ENCODE measurements at places on chromosomes 16 and 17.
A peak's percentile ranks its signal among the peaks of the same experiment; 100 is the strongest.

GRCh38 chr17:10136258-10136981 is 62.0 kb downstream of the GAS7 start:
- DNase-seq = no peak

DNA sequence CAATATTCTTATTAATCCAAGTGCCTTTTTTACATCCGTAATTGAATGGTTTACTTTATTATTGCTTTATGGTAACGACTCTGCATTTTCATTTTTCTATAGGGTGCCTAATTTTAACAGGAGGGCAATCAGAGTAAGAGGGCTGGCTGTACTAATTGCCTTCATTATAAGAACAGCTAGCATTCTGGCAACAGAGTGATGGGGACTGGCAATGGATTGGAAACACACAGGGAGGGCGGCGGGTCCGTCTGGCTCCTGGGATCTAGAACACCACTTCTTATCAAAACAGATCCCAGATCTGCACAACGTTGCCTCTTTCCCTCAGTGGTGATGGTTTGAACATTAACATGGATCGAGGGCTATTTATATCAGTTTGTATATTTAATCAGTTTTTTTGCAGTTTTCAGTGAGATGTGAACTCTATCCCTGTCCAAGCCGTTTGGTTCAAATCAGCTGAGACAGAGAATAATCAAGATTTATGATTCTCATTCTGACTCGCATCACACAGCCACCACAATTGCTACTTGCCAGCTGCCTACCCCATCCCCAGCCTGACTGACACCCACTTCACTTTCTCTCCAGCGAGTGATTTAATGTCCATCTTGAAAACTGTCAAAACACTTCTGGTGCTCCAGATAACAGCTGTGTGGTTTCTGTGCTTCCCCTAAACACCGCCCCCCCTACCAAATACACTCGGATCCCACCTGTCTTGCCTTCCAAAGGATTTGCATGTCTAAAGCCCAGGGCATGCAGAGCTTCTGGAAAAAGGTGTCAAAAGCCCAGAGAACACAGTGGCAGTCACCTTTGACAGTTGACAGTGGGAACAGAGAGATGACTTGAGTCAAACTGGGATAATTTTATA is 327.9 kb downstream of the HS3ST4 start:
- DNase-seq = no peak

- no peak for DNase-seq
Measured at GRCh38 chr17:9016941-9017552, 4.3 kb upstream of the NTN1 start.

GRCh38 chr17:42518755-42519545 is 17.1 kb upstream of the NAGLU start:
- no peak for DNase-seq

- DNase-seq = no peak
Measured at GRCh38 chr17:30579610-30580315, 102.6 kb downstream of the GOSR1 start.

DNA sequence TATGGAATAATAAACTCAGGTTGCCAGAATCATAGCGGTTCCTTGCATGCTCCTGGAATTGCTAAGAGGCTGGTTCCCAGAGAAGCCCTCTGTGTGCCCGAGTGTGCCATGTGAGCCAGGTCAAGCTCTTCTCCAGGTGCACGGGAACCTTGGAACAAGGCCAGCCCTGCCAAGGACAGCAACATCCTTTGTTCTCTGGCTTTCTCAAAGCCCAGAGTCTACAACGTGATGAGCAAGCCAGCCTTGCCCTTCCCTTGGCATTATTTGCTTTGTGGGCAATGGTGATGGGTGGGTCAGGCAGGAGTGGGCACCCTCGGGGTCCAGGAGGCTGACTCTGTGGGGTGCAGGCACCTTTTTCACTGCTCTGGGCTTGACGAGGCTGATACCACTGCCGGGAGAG is 14.2 kb upstream of the SEC14L1 start:
- DNase-seq = no peak

GRCh38 chr17:65102788-65103187 is 34.4 kb upstream of the RGS9 start:
- DNase-seq = no peak

DNA sequence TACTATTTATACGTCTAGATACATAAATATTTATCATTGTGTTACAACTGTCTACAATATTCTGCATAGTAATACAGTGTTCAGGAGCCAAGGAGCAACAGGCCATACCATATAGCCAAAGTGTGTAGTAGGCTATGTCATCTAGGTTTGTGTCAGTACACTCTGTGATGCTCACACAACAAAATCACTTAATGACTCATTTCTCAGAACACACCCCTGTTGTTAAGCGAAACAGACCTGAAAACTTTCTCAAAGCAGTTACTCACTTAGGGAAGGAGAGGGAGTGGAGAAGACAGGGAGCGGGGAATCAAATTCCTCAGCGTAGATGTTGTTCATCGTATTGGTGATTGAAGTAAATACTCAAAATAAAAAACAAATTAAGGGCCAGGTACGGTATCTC is 269.5 kb downstream of the STX8 start:
- no peak for DNase-seq

DNA sequence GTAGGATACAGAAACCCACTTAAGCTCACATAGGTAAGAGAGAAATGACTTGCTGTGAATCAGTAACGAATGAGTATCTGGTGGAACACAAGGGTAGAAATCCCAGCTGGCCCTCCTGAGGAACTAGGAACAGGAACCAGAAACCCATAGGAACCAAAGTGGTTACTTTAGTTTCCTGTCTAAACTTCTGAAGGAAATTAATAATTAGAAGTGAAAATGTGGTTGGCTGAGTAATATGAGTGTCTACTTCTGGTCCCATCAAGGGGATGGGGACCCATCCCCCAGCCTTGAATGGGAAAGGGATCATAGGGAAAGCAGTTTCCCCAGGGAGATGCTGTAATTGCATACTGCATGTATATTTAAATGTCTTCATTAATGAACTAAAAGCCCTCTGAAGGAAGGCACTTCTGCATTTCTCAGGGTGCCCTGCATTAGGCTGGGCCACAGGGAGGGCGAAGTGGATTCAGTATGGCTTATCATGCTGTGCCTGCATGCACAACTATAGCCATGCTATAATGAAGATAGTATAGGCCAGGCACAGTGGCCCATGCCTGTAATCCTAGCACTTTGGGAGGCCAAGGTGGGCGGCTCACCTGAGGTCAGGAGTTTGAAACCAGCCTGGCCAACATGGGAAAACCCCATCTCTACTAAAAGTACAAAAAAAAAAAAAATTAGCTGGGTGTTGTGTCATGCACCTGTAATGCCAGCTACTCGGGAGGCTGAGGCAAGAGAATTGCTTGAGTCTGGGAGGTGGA is 45.6 kb downstream of the CYB5B start:
- DNase-seq = peak; percentile 23

GRCh38 chr16:85541980-85542900 is 70.9 kb upstream of the GSE1 start:
- DNase-seq = no peak

DNA sequence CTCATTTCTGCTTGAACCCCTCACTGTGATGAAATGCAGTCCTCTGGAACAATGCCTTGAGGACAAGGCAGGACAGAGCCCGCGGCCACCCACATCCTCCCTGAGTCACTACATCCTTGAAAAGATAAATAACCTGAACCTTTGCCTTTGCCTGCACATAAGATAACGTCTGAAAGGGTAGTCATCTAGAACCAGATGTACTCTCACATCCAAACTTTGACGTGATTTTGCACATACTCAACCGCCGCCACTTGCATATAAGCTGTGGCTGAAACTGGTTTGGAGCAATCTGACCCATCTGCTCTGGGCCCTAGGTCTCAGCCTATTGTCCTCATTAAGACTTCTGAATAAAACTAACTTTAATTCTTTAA is 252.1 kb downstream of the PHKB start:
- no peak for DNase-seq

- DNase-seq = peak; percentile 73
Measured at GRCh38 chr17:78421534-78422266, 43.3 kb downstream of the PGS1 start.

DNA sequence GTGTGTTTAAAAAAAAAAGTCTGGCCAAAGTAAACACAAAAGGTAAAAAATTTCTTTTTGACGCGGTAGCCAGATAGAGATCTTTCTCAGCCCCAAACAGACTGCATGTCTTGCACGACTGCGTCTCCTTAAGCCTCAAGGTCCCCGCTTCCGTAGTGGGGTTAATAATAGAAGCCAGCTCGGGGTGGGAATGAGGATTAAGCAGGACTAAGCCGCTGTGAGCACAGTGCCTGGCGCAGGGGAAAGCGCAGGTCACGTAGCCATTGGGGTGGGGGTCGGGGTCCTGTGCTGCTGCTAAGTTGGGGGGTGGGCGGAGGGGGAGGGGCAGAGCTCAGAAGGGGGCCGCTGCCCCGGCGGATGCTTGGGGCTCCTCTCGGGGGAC is 521 bp downstream of the GGA2 start:
- no peak for DNase-seq

DNA sequence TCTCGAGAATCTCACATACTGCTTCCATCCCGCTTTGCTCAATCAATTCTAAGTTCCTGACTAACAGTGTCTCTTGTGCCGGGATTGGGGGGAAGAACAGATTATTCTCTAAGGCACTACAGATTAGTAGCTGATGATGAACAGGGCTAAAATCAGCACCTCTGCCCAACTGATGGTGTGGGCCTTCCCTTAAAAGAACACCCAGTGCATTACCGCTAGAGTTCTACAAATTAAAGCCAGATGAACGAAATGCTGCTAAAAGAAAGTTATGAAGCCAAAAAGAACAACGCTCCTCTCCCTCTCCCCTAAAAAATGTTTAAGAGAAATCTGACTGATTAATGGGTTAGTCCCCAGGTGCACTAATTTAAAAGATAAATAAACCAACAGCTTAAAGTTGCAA is 4.4 kb downstream of the CDC27 start:
- DNase-seq = no peak

DNA sequence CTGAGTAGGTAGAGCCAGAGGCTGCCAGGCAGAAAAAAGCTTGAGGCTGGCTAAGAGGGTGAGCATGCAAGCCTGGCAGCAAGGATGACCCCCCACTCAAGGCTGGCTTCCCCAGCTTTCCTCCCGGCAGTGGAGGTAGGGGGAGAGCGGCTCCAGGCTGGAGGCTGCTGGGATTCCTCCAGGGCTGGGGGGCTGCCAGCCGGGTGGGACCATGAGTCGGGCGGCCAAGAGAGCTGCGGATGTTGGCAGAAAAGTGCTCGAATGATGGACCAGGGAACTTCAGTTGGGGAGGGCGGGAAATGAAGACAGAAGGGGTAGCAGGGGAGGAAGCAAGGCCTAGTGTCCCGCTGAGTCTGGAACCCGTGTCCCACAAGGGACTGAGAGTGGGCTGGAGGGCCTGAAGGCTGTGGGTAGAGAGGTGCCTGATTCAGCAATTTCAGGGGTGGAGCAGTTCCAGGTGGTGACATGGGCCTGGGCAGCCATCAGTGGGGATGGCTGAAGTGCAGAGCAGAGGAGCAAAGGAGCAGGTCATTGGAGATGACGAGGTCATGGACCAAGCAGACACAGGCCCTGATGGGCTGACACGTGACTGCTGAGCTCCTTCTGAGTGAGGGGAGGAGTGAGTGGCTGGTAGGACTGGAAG is 20.3 kb downstream of the HSD11B2 start:
- no peak for DNase-seq

- no peak for DNase-seq
Measured at GRCh38 chr16:24150282-24150681, 105.9 kb upstream of the CACNG3 start.

GRCh38 chr17:27233059-27233458 is 60.9 kb upstream of the WSB1 start:
- no peak for DNase-seq

DNA sequence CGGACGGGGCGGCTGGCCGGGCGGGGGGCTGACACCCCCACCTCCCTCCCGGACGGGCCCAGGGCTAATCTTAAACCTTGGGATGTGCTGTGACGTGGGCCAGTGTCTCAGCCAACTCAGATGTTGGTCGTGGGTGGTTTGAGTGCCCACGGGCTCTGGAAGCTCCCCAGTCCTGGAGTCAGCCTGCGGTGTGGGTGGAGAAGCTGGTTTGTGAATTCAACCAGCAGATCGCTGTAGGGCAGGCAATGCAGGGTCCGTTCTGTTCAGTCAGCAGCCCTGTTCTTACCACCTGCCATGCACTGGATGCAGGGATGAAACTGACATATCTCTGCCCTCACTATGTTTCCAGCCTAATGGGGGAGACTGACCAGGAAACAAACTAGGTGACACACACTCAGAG is 8.0 kb upstream of the ZNF500 start:
- DNase-seq = no peak

DNA sequence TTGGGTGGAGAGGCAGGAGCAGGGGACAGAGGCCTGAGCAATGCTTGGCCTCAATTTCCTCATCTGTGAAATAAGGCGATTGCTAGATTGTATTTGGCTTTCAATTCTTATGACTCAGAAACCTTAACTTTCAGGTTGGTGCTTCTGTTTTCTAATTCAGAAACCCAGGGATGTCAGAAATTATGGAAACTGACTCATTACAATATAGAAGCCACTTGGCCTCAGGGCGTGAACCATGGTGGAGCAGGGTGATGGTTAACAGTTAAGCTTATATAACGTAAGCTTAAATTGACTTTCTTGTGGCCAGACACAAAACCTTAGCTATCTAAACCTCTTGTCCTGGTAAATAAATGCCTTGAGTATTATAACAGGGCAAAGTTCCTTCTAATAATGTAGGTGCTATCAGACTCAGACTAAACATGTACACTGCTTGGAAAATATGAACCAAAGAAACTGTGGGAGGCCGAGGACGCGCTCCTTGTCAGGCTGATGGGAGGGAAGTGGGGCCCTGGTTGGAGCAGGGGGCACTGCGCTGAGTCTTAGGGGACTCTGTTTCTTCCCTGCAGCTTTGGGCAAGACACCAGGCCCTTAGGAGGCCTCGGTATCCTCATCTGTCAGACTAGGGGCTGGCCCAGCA is 17.1 kb upstream of the SREBF1 start:
- no peak for DNase-seq

DNA sequence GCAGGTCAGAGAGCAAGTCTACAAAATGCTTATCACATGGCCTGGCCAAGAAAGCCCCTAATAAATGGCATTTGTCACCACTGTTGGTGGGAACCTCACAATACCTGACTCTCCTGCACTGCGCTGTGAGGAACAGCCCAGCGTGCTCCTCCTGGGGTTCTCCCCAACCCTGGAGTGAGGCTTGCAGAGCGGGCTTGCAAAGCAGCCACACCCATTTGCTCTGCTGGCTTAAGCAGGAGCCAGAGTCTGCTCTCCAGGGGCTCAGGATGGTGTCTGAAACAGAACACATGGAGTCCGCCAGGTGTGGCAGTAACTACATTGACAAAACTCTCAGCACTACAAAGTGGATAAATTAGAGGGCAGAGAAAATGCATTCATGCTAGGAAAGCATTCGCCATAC is 331.0 kb upstream of the CCL2 start:
- DNase-seq = no peak

DNA sequence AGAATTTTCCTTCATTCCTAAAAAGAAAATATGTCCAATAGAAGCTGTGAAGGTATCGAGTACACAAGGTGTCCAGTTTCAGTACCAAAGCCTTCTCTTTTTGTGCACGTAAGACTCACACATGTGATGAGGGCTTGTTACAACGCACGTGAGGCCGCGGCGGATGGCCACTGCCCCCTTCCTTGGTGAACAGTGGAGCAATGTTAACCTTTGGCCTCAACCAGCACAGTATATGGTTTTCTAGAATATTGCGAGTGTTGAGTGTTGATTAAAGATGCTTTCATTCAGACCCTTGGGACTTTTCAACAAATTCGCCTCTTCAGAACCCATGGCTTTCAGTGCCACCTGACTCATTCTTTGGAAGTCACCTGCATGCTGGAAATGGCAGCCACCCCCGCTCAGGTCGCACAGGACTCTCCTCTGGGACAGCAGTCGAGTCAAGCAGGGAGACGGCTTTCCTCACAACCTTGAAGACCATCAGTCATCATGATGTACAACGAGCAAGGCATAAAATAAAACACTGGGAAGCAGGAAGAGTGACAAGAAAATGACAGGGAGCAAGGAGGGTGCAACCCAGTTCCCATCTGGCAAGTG is 14.5 kb downstream of the MAP1LC3B start:
- no peak for DNase-seq

Data from activated B cell treated with CpG ODN at 0.5 μM for 24 hours (primary cell).